ENCODE measurements at places on chromosomes 12 and 14.

DNA sequence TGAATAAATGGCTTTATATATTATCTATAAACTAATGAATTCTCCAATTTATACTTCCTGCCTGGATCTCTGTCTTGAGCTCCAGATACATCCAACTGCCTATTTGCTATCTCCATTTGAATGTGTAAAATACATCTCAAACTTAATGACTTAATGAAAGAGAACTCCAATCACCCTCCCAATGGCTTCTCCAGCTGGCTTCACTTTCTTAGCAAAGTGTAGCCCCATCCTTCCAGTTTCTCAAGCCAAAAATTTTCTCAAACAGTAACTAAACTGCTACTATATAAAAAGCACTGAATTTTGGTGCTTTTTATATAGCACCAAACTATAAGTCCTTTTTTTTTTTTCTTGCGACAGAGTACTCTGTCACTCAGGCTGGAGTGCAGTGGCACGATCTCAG is 2.6 kb downstream of the CRY1 start:
- no peak for DNase-seq

GRCh38 chr14:51369814-51370213 is 129.8 kb downstream of the TMX1 start:
- peak; percentile 12 for DNase-seq

GRCh38 chr12:29039013-29039412 is 110.1 kb upstream of the FAR2 start:
- no peak for DNase-seq

- no peak for DNase-seq
Observed at GRCh38 chr12:4151362-4152121, 122.0 kb upstream of the CCND2 start.

DNA sequence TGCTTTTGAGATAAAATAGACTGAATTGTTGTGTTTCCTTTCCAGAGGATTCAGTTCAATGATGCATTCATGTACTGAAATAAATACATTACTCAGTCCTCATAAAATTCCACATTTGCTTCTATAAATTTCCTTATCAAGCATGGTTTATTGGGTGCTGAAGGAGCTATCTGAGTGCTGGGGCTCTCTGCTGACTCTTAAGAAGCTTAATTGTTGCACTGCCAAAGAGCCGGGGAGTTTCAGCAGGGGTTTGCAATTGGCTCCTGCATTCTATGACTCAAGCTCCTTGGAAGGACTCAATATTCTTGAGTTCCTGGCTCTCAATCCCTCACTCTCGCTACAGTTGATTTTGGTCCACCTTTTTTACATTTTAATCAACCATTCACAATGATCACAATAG is 69.8 kb upstream of the PYGL start:
- DNase-seq = no peak

- DNase-seq = no peak
Observed at GRCh38 chr12:23356927-23357708, 592.4 kb downstream of the SOX5 start.

- no peak for DNase-seq
Observed at GRCh38 chr14:61608245-61609165, 86.8 kb upstream of the HIF1A start.

- no peak for DNase-seq
Observed at GRCh38 chr12:81558031-81558430, 201.1 kb downstream of the PPFIA2 start.

DNA sequence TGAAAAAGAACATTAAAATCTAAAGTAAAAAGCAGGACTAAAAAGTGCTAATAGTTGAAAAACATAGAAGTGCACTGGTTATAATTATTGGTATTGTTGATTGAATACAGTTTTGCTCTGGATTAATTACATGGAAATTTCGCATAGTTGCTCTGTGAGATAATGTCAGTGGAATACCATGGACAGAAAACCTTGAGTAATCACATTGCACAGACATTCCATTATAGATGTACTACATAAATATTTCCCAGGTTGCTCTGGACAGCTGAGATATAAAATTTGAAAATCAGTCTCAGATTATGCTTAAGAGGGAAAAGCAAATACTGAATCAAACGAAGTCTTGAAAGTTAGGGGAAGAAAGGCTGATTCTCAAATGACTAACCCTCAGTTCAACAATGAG is 439.3 kb upstream of the FLRT2 start:
- DNase-seq = no peak

GRCh38 chr12:91889059-91889458 is 256.6 kb downstream of the BTG1 start:
- DNase-seq = no peak

DNA sequence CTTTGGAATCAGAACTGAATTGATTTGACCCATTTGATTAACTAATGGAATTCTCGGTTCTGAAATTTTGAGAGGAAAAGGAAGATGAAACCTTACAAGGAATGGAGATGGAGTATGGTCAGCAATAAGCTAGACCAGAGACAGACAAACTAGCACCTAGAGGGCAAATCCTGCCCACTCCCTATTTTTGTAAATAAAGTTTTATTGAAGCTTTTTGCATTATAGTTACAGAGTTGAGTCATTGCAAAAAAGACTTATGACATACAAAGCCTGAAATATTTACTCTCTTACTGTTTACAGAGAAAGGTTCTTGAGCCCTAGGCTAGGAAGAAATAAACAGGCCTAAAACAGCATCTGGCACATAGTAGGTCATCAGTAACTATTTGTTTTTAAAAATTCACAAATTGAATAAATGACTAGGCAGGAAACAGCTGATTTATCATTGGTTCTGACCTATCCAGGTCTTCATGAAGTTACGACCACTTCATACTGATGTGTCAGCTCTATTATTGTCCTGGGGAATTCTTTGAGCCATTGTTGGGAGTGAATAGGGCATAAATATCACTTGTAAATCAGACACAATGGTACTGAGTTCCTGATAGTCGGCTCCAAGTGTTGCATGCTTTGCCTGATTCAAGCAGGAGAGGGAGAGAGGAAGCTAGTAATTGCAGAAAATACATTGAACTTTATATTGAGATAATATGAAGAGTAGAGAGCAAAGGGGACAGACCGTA is 14.6 kb upstream of the STAB2 start:
- no peak for DNase-seq

DNA sequence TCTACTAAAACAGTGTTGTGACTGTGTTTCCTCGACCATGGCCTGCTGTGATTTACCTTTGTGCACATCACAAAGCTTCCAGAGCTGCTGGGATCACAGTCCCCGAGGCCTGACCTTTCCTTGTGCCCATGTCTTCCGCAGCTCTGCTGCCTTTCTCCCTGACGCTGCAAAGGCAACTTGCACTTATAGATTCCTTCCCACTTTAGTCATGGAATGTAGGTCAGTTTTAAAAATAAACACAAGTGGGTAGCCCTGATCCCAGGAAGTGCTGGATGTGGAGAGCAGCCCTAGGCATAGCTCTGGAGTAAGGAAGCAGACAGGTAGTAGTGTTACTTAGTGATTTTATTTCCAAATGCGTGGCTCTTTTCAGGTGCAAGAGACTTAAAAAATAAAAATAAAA is 825.7 kb downstream of the AACS start:
- DNase-seq = no peak
